ENCODE measurements at places on chromosomes 11 and 22.

DNA sequence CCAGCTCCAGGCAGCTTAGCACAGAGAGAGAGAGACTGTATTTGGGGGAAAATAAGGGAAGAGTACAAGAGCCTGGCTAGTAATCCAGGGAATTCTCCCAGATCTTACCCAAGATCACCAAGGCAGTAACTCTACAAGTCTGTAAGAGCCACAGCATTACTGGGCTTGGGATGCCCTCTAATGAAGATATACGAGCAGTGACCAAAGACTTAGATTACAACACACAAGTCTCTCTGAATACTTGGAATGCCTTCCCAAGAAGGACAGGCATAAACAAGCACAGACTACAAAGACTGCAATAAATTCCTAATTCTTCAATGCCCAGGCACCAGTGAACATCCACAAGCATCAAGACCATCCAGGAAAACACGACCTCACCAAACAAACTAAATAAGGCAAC lies 17.7 kb downstream of the DNAJC24 start:
- no peak for DNase-seq

GRCh38 chr11:70720281-70720680 lies 322.0 kb downstream of the CTTN start:
- no peak for DNase-seq

GRCh38 chr22:29308791-29309262 lies 2.4 kb downstream of the GAS2L1 start:
- DNase-seq = peak; percentile 66

DNA sequence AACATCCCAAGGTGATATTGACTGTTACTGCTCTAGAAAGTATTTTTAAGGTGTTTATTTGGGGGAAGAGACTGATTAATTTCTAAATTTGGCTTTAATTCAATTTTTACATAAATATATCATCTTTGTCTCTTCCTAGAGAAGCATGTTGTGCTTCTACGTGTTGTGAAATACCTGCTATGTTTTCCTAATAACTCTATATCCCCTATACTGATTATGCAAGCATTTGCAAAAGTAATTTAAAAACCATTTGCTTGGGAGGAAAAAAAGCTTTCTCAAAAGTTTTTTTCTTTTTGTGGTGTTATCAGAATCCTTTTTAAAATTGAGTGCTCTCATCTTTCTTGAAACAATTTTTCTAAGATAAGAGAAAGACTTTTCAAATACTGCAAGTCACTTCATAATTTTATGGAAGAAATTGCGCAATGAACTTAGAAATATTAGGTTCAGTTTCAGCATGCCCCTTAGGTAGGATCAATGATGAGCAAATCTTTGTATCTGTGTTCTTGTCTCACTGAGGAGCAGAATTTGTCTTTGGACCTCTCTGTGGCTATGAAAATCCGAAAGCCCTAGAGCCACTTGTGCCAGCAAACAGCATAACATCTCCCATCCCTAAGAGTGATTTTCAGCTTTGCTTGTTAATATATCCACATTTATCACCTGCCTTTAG lies 7.4 kb upstream of the BLID start:
- no peak for DNase-seq

DNA sequence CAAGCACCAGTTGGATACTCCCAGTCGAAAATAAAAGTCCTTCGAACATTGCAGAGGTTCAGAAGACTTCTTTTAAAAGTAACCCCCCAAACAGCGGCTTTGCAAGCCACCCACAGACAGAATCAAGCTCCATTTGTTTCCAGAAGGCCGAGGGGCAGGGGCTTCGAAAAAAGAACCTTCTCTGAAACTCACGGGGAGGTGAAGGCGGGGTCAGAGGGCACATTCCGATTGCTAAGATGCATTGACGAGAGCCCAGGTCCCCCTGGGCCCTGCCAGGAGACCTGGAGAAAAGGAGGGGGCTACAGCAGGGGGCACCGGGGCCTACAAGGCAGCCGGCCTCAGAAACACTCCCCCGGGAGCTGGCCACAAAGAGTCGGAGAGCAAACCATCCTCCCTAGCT lies 306.8 kb downstream of the MN1 start:
- no peak for DNase-seq

DNA sequence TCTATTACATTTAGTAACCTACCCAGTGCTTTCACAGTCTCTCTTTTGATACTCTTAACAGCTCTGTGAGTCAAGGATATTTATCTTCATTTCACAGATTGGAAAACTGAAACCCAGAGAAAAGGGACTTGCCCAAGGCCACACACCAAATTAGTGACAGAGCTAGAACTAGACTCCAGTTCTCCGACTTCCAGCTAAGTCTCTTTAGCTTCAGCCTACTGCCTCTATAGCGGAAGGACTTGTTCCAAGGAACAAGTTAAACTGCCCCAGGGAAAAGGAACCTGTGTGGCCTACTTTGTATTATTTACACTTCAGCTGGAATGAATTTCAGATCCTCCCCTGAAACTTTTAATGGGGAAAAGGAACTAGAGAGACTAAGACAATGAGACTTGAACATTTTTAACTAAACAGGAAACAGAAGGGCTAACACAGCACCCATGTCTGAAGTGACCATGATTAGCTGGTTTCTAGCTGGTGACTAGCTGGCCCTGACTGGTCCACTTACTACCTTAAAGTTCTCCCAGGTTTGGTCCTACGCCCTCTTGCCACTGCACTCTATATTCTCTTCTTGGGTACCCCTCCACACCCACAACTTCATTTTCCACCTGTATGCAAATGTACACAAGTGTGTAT lies 1.3 kb downstream of the LRRC51 start:
- no peak for DNase-seq

GRCh38 chr11:36342327-36342726 lies 46.2 kb downstream of the PRR5L start:
- DNase-seq = no peak

GRCh38 chr11:82899186-82899820 lies 927 bp downstream of the PRCP start:
- DNase-seq = peak; percentile 11

- DNase-seq = no peak
Measured at GRCh38 chr11:70324376-70325115, 54.1 kb downstream of the PPFIA1 start.

DNA sequence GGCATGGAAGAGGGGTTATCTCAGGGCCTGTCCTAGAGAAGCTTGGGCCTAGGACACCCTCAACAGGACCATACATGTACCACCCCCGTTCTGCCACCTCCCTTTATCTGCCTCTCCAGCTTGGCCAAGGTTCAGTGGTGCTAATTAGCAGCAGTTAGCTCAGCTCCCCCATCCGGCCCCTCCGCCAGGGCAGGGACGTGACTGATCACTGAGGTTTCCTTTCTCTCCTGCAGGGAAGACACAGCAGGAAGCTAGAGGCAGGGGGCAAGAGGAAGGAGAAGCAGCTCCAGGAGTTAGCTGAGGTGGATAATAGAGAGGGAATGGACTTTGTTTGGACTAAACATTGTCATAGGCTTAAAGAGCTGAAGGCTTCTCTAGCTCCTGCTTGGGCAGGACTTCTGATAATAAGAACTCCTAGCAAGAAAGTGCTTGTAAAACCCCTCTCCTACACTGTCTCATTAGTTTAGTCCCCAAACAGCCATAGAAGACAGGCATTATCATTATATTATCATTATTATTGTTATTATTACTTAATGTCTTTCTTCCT lies 53.8 kb downstream of the BUD13 start:
- DNase-seq = no peak

GRCh38 chr11:114017723-114018122 lies 41.8 kb upstream of the ZBTB16 start:
- DNase-seq = no peak

DNA sequence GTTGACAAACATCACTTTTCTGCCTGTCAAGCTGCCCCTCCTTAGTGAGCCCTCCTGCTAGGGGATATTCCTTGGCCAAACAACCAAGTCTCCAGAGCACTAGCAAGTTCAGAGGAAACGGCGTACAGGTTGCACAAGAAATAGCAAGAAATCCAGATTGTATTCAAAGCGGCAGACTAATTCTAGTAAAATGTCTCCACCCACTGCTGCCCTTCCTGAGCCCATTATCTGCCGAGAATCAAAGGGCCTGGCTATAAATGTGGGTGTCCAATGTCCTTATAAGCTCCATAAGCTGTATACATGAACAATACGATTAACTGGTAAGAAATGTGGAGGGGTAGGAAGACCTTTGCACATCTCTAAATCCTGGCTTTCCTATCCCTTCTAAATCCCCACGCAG lies 44.0 kb upstream of the AKIP1 start:
- no peak for DNase-seq

DNA sequence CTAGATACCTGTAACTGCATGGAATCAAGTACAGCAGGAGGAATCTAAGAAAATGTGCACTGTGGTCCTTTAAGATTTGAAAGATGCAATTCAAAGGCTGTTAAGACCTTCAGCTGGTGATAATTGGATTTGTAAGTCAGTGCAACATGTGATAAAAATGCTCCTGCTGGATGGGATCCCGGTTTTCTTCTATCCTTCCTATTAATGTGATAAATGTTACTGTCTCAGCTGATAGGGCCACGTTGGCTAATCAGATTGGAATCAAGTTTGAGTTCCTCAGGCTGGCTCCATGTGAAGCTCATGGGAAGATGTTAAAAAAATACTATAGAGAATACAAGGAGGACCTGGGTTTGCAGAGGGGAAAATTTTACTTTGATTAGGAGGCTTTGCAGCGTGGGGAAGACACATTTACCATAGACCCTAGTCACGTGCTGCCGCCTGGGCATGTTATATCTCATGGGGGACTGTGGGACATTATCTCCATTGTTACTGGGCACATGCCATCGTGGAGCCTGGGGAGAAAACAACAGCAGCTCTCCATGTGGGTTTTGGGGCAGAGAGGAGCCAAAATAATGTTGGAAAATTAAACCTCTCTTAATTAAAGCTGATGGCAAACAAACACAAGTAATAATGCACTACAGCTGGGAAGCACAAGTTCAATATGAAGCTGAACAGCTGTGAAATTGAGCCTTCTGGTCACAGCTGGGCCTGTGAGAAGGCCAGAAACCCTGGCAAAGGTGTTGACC lies 652.5 kb downstream of the NTM start:
- no peak for DNase-seq

DNA sequence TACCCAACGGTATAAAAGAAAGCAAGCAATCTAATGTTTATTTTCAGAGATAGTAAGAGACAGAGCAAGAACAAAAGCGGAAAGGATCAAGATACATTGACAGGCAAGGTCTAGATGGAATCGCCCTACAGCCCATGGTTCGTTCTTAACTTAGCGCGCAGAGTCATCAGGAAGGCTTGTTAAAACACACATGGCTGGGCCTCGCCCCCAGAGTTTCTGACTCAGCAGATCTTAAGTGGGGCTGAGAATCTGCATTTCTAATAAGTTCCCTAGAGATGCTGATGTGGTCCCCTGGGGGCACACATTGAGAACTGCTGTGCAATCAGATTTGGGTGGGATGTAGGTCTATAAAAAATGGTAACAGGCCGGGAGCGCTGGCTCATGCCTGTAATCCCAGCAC lies 35.8 kb upstream of the CHRM4 start:
- DNase-seq = no peak
